ENCODE measurements at places on chromosomes 4 and X. TPM values are rescaled to one million over a fixed set of nuclear protein-coding genes. Genes with fewer than 3 reads are reported as not detected.

GRCh38 chrX:20221902-20222301 is 44.8 kb downstream of the RPS6KA3 start:
- DNase-seq, result no peak

DNA sequence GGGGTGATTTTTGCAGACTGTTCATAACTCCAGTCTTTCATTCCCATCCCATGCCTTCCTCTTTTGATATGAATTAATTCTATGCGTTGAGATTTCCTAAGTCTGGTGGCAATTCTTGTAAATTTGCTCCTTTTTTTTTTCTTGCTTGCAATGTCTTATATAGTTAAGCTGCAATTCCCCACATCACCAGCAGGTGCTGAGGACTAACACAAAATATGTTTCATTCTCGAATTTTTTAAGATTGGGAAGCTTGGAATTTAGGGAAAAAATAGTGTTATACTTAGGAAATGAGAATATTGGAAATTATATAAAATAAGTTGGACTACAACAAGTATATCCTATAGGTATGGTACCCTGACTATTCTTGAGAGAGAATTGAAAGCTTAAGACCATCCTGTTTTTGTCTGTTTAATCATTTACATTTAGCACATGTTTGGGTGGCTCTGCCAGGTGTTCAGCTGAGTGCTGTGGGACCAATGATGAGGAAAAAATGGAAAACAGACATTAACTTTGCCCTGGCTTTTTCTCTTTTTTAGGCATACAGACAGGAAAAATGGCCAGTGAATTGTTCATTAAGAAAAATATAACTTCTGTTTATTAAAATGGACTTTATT is 30.2 kb downstream of the AFF2 start:
- no peak for DNase-seq

GRCh38 chrX:118459494-118459893 is 36.1 kb upstream of the DOCK11 start:
- DNase-seq, result peak; percentile 26

DNA sequence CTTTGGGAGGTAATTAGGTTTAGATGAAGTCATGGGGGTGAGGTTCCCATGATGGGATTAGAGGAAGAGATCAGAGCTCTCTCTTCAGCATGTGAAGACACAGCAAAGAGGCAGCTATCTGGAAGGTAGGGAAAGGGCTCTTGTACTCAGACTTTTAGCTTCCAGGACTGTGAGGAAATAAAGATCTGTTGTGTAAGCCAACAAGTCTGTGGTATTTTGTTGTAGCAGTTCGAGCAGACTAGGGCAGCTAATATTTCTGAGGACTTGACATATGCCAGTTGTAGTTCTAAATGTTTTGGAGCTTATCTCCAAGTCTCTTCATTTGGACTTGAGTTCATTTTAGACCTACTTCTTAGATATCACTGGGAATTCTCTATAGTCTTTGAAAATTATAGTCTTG is 137.3 kb upstream of the PDE5A start:
- DNase-seq, result no peak

DNA sequence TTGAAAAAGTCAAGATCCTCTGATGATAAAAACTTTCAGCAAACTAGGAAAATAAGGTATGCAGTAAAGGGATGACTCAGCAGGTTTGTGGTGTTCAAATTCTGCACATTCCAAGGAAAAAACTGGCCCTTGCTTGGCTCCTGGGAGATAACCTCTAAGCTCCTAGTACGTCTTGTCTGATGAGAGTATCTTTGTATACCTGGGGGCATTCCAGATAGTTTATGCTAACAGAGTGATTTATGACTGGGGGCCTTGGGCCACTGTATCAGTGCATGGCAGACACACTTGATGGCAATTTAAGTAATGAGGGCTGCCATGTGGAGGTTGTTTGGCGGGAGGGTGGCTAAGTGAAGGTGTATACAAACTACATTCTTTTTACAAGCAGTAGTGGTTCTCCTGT is 56.9 kb downstream of the NSG1 start:
- peak; percentile 56 for DNase-seq

- DNase-seq, result peak; percentile 22
Observed at GRCh38 chrX:71846429-71846828, 64.2 kb upstream of the NHSL2 start.

GRCh38 chr4:181710143-181710542 is 533.1 kb upstream of the TENM3 start:
- DNase-seq, result no peak

DNA sequence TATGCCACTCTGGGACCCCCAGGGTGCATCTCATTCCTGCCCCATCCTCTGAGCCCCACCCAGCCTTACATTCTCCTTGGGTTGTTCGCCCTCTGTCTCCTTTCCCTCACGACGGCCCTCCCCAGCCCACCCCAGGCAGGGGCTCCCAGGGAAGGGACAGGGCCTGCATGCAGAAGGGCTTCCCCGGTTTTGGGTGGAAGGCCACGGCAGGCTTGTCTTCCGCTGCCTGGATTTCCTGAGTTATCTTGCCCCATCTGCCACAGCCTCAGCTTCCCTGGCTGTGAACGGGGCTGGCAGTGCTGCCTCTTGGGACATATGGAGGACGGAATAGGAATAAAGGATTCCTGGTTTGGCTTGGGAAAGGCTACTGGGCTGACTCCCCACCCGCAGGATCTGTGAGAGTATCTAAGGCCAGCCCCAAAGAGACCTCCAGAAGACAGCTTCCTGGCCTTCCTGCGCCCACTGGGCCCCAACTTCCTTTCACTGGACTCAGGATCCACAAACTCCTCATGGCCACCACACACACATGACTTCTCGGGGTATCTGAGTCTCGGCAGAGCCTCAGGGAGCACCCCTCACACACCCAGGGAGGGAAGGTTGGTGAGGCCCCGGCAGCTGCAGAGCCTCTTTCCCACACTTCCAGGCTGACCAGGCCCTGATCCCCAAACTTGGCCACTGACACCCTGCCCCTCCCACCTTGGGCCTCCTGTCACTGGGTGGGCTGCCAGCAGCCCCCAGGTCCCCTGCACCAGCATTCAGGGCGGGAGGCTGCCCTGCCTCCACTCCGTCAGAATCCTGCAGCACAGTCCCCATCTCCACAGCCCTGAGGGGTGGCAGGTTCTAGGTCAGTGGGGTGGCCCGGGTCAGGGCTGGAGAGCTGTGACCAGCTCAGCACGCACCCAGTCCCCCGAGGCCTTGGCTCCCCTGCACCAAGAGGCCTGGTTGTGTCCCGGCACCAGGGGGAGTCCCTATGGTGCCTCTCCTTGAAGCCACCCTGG is 3.5 kb upstream of the MXD4 start:
- DNase-seq, result no peak

DNA sequence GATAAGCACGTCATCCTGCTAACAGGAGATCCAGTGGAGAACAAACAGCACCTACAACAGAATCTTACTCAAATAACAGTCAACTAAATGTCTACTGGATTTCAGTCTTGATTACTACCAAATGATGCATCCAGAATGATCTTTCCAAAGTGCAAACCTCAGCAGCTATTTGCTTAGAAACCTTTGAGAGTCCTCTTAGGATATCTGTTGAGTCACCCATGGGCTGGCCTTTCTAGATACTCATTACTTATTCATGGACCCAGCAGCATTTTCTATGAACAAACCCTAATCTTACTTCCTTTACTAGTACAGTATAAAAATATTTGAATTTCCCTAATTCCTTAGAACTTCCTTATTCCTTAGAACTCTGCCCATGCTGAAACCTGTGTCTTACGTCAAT is 118.5 kb upstream of the PABPC4L start:
- peak; percentile 60 for DNase-seq

DNA sequence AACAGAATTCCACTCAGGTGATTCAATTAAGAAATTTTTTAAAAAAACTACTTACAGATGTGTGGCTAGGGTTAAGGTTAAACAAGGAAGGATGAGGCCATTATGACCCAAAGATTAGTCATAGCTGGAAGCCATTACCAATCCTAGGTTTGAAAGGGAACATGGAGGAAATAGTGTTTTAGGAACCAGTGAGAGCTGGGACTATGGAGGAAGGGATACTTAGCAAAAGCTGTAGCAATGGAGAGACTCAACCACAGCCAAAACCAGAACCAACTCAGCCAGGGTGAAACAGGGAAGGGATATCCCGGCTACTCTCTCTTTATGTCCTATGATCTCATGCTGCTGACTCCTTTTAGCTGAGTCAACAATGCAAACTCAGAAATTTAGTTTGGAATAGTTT is 148.6 kb upstream of the CNKSR2 start:
- DNase-seq, result no peak

GRCh38 chrX:78944351-78944750 is 840 bp upstream of the P2RY10 start:
- no peak for DNase-seq

GRCh38 chr4:54423066-54423465 is 194.0 kb downstream of the PDGFRA start:
- DNase-seq, result peak; percentile 43

GRCh38 chr4:172095161-172095560 is 282.0 kb downstream of the GALNTL6 start:
- DNase-seq, result no peak

DNA sequence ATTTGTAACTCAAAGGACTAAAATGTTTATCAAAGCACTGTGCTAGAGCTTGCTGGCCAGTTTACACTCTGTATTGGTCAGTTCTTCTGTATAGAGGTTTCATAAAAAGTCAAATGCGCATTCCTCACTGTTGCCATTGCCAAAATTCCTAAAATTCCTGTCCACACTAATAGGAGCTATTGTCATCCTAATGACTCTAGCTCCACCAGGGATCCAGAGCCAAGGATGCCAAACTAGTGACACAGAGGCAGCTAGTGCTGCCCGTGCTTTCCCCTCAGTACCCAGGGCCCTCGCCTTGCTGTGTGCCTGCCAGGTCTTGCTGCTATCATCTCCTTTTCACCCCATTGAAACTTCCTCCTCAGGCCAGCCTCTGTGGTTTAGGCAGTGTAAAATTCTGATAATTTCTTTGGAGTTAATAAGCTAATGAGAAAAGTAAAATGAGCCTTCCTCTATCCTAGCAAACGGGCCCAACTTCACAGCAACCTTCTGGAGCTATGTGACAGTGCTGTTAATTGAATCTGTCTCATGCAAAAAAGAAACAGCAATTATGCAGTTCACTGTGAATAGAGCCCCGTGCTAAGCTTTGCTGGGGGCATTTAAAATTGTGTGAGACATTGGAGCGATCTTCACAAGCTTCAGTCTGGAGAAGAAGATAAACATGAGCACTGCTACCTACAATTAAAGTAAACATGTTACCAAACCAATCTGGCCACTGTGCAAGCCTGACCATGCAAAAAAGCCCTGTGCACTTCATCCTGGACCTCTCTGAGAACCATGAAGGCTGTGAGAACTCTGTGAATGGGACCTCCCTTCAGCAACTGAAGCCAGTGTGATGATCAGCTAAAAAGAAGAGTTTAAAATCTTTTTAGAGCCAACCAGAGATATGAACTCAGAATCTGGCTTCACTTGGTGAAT is 43.1 kb upstream of the FGF2 start:
- peak; percentile 95 for DNase-seq

DNA sequence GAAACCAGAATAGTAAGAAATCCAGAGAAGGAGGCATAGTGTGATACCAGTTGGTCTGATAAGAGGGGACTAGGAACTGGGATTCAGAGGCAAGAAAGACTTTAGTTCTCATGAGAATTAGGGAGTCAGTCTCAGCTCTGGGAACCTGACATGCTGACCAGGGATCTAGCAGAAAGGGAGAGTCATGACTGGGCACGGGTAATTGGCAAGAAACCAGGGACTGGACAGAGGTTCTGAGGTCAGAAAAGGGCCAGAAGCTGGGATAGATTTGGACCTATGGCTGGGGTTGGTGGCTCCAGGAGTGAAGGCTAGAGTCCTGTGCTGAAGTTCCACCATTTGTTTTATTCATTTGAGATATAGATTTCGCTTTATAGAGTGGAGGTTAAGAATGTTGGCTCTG is 110.2 kb upstream of the C1GALT1C1 start:
- DNase-seq, result no peak

DNA sequence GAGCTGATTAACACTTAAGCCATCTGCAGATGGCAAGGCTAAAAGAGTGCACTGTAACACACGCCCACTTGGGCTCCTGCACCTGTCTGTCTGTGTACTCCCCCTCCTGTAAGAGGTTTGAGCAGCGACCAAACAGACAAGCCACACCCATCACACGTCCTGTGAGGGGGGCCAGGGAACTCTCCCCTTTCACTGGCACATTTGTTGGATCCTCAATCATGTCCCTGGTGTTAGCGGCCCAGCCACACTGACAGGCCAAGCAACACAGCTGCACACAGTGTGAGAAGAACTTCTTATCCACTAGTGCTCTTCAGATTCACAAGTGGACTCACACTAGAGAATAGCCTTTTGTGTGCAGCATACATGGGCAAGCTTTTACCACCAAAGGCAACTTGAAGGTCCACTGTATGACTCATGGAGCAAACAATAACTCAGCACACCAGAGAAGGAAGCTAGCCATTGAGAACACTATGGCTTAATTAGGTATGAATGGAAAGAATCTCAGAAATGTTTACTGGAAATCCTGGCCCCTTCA is 29.1 kb upstream of the UTP14A start:
- DNase-seq, result peak; percentile 43

DNA sequence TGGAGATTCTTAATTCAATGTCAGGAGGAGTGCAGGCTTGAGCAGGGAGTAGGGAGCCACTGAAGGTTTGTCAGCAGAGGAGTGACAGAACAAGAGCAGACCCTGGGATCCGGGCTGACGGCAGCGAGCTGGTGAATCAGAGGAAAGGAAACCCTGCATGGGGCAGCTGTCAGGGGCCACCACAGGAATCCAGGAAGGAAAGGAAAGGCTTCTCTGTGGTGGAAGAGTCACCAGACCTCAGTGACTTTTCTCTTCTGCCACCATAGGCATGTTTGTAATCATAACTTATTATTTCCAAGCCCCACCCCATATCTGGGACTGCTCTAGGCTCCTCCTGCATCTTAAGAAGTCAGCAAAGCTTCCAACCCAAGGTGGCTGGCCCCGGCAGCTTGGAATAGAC is 150.9 kb downstream of the BCOR start:
- peak; percentile 70 for DNase-seq

- no peak for DNase-seq
Observed at GRCh38 chr4:8732092-8732491, 139.5 kb downstream of the CPZ start.

GRCh38 chr4:151169223-151169622 is 69.8 kb downstream of the RPS3A start:
- peak; percentile 93 for DNase-seq

GRCh38 chr4:175935016-175935661 is 123.1 kb upstream of the GPM6A start:
- DNase-seq, result no peak

The CFAP99 gene
- total RNA-seq, result not detected

The TRPC5OS gene
- total RNA-seq, result not detected

The CLIC2 gene
- not detected for total RNA-seq

The CFP gene
- not detected for total RNA-seq

The KLB gene
- total RNA-seq, result not detected

The CCDC149 gene
- total RNA-seq, result 13.6 TPM

The FABP2 gene
- total RNA-seq, result not detected

The ZIC3 gene
- not detected for total RNA-seq

The HAUS7 gene
- 22.8 TPM for total RNA-seq

All from HFFc6 (cell line).